ENCODE measurements at places on chromosomes 13 and 19. TPM values are rescaled to one million over a fixed set of nuclear protein-coding genes. Genes with fewer than 3 reads are reported as not detected.
A peak's percentile ranks its signal among the peaks of the same experiment; 100 is the strongest.

DNA sequence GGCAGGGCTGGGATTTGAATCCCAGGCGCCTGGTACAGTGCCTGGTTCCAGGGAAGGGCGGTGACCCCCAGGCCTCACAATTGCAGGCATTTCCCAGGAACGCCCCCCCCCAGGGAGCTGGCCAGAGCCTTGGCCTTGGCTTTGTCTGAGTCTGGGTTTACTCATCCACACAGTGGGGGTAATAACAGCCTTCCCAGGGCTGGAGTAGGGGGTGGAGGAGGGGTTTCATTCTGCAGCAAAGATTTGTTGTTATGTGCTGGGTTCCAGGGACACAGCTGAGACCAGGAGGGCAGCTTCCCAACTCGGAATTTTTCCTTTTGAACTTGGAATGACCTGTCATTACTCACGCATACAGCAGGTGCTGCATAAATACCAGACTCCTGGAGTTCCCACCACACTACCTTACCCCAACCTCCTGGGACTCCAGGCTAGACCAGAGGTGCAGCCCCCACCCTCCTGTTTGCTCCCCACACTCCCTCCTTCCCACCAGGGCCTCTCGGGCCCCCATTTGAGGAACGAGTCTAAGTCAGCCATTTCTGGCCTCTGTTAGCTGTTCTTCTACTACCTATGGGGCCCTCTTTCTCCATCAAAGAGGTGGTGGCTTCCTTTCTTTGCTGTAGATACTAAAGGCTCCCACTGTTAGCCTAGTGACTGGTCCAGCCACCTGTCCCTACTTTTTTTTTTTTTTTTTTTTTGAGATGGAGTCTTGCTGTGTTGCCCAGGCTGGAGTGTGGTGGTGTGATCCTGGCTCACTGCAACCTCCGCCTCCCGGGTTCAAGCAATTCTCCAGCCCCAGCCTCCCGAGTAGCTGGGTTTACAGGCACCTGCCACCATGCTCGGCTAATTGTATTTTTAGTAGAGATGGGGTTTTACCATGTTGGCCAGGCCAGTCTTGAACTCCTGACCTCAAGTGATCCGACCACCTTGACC, 1.6 kb upstream of the ADAMTS10 start:
- peak; percentile 98 for DNase-seq

GRCh38 chr19:45767410-45767880, 1.6 kb downstream of the SIX5 start:
- DNase-seq = peak; percentile 99

GRCh38 chr13:50678464-50679162, 164.9 kb downstream of the DLEU7 start:
- DNase-seq = peak; percentile 54

GRCh38 chr13:57627663-57628062, 3.9 kb upstream of the PCDH17 start:
- peak; percentile 65 for DNase-seq

GRCh38 chr19:17081672-17082630, 6.4 kb downstream of the MYO9B start:
- DNase-seq = peak; percentile 86

DNA sequence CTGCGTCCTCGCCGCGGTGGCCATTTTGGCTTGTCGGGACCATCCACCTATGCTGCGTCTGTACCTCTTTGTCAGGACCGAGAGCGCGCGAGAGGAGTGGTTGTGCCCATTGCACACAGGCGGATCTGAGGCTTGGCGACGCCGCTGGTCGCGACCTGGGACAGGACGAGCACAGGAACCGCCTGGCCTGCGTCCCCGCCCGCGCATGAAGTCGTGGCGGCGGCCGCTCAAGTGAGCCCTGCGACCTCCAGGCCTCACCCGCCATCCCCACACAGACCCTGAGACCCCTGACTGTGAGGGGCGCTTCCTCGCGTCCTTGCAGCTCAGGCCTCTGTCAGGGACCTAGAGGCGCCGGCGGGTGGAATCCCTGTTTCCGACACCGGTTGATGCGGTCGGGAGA, 16.8 kb downstream of the ZNF586 start:
- DNase-seq = no peak

DNA sequence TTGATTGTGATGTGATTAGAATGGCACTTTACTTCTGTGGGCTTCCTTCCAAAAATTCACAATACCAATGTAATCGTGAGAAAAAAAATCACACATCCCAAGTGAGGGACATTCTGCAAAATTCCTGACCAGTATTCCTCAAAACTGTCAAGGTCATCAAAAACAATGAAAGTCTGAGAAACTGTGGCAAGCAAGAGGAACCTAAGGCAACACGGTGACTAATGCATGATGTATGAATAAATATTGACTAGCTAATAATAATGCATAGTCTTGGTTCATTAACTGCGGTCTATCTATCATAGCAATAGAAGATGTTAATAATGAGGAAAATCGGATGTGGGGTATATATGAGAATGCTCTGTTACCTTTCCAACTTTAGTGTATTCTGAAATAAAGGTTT, 159.0 kb downstream of the RFC3 start:
- DNase-seq = no peak

DNA sequence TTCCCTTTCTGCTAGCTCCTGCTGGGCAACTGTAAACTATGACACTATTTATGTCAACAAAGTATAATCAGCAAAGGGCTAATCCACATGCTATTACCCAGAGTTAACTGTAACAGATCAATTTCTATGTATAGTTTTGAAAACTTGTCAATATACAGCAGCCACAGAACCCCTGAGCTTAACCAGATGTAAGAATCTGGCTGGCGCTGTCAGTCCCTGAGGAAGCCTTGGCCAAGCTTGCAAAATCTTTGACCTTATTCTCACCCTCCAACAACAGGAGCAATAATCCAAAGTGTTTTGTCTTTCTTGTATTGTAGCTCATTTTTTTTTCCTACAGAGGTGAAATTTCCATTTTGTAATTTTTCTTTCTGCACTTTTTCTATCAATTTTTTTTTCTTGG, 1230.1 kb upstream of the SLC10A2 start:
- DNase-seq = no peak

DNA sequence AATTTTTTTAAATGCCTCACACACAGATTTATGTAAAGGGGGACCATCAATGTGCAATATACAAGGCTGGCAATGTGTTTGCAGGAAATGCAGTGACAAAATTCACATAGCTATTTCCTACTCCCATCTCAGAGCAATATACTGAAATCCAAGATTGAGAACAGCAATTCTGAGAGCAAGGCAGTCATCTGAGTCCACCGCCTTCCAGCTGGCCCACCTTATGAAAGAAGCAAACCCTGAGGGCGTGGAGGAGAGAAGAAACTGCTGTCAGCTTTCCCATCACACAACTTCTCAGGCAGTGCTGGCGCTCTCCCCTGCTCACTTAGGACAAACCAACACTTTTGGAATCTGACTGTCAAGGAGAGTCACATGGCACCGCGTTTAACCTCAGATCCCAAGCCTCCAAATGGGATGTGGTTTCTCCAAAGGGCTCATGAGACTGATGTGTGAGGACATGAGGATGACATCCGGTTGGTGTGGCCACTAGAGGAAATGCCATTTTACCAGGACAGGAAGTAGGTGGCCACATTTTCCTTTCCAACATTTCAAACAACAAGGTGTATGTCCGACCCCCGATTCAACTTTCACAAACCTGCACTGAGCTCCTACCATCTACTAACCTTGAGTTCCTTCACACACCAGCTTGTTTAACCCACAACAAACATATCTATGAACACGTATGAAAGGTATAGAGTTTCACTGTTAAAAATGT, 3.7 kb upstream of the DOCK9 start:
- DNase-seq = no peak

DNA sequence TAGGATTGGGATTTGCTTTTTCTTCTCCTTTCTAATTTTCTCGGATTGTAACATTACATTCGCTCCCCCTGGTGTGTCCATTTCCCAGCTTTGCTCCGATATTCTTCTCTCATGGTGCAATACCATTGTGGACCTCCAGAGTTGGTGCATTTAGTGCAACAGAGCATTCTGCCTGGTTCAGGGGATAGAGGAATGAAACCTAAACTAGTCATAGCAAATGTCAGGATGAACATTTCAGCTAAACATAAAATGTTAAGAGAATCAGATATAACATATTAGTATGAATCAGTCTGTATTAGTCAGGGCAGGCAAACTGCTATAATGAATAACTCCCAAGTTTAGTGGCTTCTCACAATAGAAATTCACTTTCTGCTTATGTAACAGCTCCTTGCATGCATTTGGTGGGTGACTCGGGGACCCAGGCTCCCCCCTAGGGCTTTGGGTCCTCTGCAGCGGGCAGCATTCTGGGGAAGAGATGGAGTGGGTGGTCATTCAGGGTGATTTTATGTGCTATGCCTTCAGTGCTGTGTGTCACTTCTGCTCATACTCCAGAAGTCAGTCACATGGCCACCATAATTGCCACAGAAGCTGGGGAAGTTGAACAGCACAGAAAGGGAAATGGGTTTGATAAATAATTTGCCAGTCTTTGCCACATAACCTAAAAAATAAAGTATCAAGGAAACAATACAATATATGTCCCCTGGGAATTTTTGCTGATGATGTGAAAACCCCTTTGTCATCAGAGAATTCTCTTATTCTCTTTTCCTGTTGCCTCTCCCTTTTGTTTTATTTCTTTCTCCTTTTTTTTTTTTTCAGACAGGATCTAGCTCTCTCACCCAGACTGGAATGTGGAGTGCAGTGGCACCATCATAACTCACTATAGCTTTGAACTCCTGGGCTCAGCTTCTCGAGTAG, 111.0 kb downstream of the HSPH1 start:
- DNase-seq = no peak

DNA sequence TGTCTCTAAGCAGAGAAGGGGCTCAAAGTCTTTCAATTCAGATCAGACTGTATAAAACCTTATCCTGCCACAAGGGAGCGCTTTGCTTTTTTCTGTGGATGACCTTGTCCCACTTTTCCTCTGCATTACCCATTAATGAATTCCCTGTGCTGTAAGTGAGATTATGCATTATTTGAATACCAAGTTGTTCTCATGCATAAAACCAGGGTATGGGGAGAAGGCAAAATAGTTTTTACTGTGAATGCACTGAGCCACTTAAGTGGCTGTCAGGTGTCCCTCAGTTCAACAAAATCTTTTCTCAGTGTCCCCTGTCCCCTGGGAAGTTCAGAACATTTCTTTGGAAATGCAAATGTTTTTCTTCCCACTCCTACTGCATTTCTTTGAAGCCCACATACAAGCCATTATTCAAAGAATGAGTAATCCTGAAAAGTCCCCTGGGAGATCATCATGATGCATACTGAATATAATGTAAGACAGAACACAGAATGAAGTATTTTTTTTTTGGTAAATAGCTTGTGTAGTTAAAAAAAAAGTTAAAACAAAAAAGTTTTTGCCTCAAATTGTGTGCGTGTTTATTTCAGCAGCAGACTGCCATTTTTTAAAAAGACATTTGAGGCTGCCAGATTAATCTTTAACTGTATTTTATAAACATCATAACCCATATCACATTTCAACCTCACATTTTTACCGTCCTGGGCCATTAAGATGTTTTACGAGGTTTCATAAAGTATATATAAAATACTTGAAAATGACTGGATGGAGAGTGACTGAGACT, 506.7 kb upstream of the PCDH9 start:
- DNase-seq = no peak

DNA sequence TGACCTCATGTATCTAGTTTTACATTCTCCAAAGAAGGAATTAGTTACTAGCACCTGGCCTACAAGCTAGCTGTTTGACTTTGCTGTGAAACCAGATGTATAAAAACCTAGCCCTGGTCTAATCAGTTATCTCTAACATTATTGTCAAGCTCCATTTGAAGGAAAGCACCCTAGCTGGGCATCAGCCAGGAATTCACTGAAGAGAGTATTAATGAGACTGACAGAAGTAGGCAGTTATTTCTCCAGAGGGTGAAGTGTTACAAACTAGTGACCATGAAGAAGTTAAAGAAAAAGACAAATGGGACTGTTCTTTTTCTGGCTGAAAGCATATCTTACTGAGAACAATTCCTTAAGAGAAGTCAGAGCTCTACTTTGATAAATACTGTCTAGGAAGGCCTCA, 2529.3 kb upstream of the PCDH20 start:
- no peak for DNase-seq

- DNase-seq = peak; percentile 89
Measured at GRCh38 chr13:96052656-96053002, 572 bp downstream of the UGGT2 start.

- DNase-seq = peak; percentile 55
Measured at GRCh38 chr19:45464852-45465441, 2.8 kb upstream of the FOSB start.

DNA sequence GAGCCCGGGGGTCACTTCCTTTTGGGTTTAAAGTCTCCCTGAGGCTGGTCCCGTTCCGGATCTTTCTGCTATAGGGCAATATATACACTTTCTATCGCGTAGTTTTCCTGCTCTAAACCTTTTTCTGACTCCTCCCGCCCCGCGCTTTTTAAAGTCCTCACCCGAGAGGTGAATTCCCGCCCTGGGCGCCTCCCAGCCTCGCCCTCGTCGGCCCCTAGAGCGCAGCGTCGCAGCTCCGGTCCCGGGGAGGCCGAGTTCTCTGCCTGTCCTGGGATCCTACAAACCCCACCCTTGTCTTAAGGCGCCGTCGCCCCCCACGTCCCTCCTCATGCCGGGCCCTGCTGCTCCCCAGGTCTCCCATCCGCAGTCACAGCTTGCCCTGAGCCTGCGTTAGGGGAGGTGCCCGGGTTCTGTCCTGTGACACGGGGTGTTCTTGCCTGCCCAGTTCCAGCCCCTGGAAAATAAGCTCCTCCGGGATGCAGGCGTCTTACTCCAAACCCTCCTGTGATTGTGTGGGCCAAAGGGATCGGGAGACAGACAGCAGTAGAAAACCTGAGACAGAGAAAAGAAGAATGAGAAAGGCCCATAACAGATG, 491 bp downstream of the ZNF525 start:
- DNase-seq = peak; percentile 83

DNA sequence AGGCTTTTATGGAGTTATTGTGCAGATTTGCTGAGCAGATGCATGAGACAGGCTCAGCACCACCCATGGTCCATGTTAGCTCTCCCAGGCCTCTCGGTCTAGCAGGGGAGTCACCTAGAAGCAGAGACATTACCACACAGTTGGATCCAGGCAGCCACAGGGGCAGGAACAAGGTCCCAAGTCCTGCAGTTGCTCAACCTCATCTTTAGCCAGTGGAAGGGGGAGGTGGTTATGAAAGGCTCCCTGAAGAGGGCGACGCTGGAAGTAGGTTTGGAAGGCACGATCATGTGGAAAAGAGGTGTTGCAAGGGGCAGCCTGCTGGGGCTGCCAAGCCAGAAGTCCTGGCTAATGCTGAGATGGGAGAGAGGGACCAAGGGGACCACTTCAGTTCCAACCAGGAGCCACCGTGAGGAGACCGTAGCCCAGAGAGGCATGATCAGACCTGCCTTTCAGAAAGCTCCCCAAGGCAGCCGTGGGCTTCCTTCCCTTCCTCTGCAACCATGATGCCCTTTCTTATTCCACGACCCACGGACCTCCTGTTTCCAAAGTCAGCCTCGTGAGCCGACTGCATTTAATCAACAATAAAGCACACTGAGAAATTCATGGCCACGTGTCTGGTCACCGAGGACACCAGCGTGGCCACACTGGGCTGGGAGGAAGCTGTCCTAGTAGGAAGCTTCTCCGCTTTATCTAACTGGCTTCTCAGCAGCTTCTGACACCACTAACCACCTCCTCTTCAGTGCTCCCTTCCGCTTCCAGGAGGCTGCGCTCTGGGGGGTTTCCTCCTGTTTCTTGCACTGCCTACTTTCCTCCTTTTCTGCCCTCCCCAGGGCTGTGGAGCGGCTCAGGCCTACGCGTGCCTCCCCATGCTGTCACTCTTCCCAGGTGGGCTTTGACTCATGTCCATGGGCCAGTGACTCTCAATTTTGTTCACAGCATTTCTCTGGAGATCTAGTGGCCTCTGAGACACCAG, 2.6 kb downstream of the AP1M1 start:
- DNase-seq = peak; percentile 86

Gene ADGRE1
- not detected for total RNA-seq

Gene DNAAF3
- 0.59 TPM for total RNA-seq

Measured in osteoblast (primary cell).